Cardiac septum (tissue), 1 donor: ENCODE measurements at places on chromosomes 3 and 15. TPM values are rescaled to one million over a fixed set of nuclear protein-coding genes. Genes with fewer than 3 reads are reported as not detected.

GRCh38 chr3:113132571-113132996, 78.8 kb upstream of the BOC start:
- no peak for DNase-seq

The CPLX3 gene
- 0.67 TPM for total RNA-seq

DNA sequence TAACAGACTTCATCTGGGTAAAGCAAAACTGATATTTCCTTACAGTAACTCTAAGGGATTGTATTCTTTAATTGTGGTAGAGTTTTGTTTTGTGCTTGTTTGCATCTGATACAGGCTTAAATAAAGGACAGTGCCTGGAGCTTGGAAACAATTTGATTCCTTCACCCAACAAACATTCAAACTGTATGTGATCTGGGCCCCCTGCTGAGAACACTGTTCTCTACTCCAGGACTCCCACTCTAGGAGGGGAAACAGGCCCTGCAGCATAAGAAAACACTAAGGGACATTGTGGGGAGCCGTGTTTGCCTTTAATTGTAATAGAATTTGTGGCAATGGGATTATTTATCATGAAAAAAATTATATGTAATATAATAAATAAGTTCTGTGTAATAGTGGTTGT, 56.9 kb downstream of the CTDSPL start:
- DNase-seq = no peak

The EFHB gene
- 0.59 TPM for total RNA-seq

GRCh38 chr15:66635006-66635405, 67.0 kb upstream of the SMAD6 start:
- DNase-seq = no peak

- DNase-seq = no peak
Measured at GRCh38 chr3:146189519-146190173, 28.7 kb upstream of the PLOD2 start.

- no peak for DNase-seq
Measured at GRCh38 chr15:23497710-23498111, 50.7 kb upstream of the GOLGA6L2 start.

The ZIC1 gene
- total RNA-seq = not detected

GRCh38 chr15:82681371-82681770, 28.3 kb downstream of the AP3B2 start:
- DNase-seq = no peak

GRCh38 chr3:72810659-72811434, 37.4 kb downstream of the SHQ1 start:
- no peak for DNase-seq

- no peak for DNase-seq
Measured at GRCh38 chr3:182241766-182242488, 530.2 kb downstream of the SOX2 start.

The SLC15A2 gene
- total RNA-seq = 0.92 TPM

The ATP2C1 gene
- total RNA-seq = 60.1 TPM

DNA sequence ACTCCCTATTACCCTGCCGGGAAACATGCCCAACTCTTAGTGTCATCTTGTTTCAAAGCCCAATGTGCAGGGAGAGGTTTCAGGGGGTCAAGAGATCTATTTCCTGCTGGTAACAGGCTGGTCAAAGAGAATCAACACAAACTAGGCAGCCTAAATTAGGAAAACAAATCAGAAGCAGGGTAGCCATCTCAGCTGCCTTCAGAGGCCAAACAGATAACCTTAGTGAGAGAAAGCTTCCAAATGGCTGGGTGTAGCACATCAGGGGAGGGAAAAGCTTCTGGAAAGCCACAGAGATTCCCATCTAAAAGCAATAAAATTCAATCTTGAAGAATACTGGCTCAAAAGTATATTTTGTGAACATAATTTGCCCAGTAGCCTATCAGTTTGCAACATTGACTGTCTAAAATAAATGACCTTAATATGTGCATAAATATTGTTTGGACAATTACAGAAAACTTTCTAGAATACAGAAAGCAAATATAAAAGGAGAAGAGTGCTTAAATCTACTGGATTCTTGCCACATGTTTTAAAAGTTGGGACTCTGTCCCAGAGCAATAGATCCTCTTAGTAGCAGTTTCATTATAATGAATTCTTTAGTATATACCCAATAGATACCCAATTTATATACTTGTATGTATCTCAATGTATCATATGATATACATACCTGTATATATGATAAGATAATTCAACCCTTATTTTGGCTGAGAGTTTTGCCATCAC, 371.9 kb upstream of the RARB start:
- no peak for DNase-seq

GRCh38 chr15:65431731-65432130, 9.0 kb upstream of the IGDCC4 start:
- peak; percentile 57 for DNase-seq

GRCh38 chr3:65356331-65357248, 668.8 kb upstream of the ADAMTS9 start:
- DNase-seq = no peak

DNA sequence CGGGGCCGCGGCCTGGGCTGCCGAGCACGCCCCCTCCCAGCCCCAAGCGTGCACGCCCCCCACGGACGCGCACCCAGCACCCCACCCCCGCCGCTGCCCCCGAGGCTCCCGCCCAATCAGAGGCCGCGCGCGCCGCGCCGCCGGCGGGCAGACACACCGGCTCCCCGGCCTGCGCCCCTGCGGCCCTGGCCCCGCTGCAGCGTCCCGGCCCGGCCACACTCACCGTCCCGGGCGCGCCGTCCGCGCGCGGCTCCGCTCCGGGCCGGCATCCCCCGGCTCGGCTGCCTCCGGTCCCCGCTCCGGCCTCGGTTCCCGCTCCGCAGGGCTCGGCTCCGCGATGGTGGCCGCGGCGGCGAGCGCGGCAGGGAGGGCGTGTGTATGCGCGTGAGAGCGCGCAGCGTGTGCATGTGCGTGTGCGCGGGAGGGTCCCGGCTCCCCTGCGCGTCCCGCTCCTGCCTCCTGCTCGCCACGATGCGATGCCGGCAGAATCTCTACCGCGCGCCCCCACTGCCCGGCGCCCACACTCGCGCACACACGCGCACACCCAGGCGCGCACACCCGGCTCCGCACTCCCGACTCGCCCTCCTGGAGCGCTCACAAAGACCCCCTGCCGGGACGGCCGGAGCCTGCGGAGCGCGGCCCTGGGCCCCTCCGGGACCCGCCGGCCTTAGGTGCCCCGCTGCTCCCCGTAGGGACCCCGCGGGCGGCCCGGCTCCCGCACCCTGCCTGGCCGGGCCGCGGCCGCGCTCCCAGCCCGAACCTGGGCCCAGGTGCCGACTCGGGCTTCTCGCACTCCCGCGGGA, 186.5 kb upstream of the LINGO1 start:
- no peak for DNase-seq

The P4HTM gene
- 37.0 TPM for total RNA-seq

The CCDC50 gene
- total RNA-seq = 51.0 TPM

The ZNF660 gene
- 1.8 TPM for total RNA-seq

The LMAN1L gene
- 7.9 TPM for total RNA-seq

DNA sequence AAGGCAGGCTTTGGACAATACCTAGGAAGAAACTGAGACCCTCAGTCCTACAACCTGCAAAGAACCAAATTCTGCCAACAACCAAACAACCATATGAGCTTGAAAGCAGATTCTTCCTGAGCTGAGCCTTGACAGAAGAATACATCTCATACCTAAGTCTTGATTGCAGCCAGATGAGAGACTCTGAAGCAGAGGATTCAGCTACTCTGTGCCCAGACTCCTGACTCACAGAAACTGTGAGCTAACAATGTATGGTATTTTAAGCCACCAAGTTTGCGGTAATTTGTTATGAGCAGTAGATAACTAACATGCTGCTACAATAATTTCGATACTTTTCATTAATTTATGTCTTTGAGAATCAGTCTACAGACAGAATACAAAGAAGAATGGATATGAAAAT, 325.1 kb upstream of the CBLB start:
- DNase-seq = no peak

DNA sequence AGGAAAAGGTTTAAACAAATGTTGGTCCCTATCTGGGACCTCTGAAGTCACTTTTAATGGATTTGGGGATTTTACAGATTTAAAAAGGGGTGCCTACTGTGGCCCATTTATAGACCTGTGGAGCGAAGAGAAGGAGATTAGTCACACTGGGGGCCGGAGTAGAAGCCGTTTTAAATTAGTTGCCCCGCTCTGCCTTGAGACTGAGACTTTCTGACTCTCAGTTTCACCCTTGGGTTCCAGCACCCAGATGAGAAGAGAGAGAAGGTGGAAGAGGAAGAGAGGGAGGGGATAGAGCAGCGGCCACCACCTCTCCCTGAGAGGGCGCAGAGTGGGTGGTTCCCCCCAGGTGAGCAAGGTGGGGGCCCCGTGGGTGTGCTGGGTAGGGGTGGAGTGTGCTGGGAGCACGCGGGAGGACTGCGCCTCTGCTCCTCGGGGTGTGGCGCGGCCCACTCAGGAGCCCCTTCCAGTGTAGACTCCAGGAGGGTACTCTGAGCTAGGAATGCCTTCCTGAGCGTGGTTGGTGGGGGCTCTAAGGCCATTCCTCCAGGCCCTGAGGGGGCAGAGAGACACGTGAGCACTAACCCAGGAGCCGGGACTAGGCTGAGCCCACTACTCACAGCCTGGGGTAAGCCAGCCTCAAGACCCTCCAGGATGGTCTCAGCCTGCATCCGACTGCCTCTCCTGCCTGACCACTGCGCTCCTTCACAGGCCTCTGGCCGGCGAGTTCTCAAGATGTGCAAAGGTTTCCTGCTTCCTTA, 32.6 kb upstream of the RAB6B start:
- DNase-seq = no peak

- DNase-seq = no peak
Measured at GRCh38 chr3:46087871-46088270, 60.6 kb upstream of the XCR1 start.

DNA sequence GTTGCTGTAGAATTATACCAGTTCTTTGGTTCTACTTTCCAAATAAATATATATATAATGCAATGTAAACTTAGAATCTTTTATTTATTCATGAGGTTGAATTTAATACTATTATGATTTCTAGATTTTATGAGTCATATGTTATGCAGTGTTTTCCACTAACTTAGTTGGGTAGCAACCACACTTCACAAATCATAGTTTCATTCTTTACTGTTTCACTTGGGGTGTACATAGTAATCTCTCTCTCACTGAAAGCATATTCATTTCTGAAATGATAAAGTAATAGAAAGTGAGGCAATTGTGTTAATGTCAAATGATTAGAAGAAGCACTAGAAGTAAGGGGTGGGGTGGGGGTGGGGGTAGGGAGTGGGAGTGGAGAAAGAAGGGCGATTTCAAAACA, 52.6 kb downstream of the IQCH start:
- DNase-seq = no peak

- DNase-seq = no peak
Measured at GRCh38 chr3:25173606-25174005, 254.5 kb upstream of the RARB start.

The MCTP2 gene
- total RNA-seq = 1.5 TPM

- peak; percentile 92 for DNase-seq
Measured at GRCh38 chr3:66038726-66039589, at the start of gene MAGI1. TSS of gene MAGI1 (minus strand) at chr3:66038918. CDS start at chr3:66038308, 610 bp downstream.

DNA sequence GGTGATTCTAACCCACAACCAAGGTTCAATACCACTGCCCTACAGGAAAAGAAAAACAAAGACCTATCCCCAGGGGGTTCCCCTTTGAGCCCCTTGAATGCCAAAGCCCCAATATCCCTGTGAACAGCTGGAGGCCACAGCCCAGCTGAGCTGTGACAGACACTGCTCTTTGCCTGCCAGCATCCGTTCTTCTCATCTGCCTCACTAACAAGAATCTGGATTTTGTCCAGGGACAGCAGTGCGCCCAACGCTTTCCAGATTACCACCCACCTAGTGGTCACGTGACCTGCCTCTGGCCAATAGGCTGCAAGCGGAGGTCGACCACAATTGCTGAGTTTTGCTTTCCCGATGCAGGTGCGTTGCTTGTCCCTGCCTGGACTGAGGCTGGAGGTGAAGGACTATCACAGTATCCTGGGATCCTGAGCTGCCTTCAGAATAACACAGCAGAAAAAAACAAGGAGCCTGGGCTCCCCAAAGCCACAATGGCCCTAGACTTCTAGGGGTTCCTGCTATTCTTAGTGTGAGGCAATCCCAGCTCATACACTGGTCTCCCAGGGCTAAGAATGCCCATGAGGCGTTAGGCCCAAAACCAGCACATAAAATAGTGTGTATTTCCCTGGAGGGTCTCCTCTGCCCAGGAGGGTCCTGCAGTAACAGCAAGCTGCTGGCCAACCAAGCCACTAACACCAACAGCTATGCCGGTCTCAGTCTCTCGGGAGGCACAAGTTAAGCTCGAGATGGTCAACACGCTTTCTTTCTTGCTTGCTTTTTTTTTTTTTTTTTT, 13.8 kb downstream of the BDH1 start:
- DNase-seq = no peak

GRCh38 chr3:118805007-118805406, 229.6 kb downstream of the IGSF11 start:
- no peak for DNase-seq

- no peak for DNase-seq
Measured at GRCh38 chr3:193943851-193944517, 192.0 kb upstream of the HES1 start.

GRCh38 chr15:31412824-31413223, 86.2 kb downstream of the KLF13 start:
- DNase-seq = no peak

GRCh38 chr3:24004171-24004938, 59.3 kb downstream of the NR1D2 start:
- no peak for DNase-seq

- DNase-seq = no peak
Measured at GRCh38 chr3:64716110-64716710, 28.4 kb upstream of the ADAMTS9 start.

The ARGFX gene
- total RNA-seq = not detected

The IQCH gene
- 0.94 TPM for total RNA-seq

The CCDC174 gene
- total RNA-seq = 14.7 TPM

GRCh38 chr15:76342382-76343201, 6.0 kb downstream of the ISL2 start:
- no peak for DNase-seq

The MYZAP gene
- 658 TPM for total RNA-seq

DNA sequence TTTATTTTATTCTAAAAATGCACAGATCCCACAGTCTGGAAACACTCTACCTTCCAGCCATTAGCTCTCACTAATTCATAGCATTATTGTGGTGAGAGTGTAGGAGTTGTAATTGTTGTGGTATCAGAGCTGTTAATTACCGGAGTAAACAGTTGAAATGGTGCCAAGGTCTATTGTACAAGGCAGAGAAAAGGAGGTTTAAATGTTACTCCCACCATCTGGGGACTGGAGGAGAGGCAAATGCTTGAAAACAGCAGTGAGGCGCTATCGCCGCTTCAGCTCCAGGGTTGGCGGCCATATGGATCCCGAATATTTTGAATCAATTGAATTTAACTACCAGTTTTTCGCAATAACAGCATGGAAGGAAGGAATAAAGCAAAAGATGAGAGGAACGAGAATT, 113.1 kb upstream of the C15orf61 start:
- no peak for DNase-seq

The MAP6D1 gene
- total RNA-seq = 2.3 TPM

The ALG1L2 gene
- total RNA-seq = not detected

The NEIL1 gene
- 10.9 TPM for total RNA-seq

- DNase-seq = no peak
Measured at GRCh38 chr3:71069797-71070196, 513.7 kb downstream of the FOXP1 start.
